ENCODE measurements at places on chromosomes 3 and 15.

DNA sequence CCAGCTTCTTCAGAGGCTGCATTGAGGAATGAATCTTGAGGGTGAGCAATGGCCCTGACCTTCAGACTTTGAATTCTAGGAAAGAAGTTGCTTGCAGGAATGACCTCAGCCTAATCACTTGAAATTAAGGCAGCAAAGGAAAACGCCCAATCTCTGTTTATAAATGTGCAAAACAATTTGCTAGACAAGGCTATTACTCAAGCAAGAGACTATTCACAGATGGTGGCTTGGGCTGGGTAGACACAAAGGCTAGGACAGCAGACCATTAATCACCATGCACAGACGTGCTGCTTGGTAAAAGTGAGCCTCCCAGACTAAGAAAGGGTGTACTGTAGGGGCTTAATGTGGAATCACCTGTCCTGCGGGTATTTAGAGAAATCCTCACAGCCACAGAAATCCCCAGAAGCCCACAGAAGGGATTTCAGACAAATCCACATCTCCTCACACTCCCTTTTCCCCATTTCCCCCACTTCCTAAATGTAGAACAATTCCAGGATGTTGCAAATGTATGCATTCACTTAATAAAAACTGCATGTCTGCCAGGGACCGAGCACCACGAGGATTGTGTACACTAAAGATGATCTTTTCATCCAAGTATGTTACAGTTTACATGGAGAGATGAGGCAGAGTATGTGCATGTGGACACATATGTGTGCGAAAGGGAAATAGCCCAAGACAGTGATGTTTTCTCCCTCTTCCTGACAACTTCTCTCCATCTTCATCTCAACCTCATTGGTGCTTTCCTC is 259.5 kb downstream of the THSD4 start:
- DNase-seq: no peak

GRCh38 chr3:16739541-16740105 is 134.4 kb upstream of the DAZL start:
- no peak for DNase-seq

DNA sequence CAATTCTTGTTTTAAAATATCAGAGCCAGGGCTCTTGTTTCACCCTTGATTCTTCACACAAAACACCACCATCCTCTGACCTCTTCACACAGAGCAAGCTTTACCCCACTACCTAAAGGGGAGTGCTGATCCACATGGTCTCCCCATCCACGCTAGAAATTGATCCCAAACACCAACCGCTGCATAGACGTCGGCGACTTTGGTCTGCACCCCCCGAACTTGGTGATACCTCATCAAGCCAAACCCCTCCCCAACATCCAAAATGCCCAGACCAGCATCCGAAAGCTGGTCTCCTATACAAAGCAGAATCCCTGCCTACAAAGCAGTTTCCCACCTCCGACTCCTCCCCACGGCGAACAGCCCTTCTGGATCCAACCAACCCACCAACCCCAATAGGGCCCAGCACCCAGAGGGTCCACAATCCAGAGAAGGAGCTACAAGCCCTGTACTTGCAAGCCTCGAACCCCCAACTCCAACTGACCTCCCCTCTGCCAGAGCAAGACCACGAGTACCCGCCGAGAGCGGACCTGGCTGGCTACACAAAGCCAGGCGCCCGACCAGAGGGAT is 25.8 kb upstream of the MTHFS start:
- no peak for DNase-seq

- no peak for DNase-seq
Measured at GRCh38 chr15:43406808-43407207, 35.9 kb downstream of the TUBGCP4 start.

GRCh38 chr15:81358248-81358647 is 15.8 kb downstream of the TMC3 start:
- DNase-seq: no peak

DNA sequence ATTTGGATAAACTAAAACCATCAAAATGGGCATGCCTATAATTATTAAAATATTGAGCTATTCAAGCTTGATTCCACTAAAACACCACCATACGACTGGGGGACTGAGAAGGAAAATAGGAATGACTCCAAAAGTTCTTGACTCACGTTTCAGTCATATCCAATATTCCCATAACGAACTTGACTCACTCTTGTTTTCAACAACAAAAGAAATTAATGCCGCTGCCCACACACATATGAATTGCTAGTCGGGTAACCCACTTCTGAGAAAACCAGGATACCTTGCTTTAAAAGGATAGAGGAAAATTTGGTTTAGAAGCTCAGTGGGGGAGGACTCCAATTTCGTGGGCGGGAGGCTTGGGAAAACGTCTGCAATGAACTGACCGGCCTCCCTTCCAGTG is 5.2 kb downstream of the HTR3C start:
- no peak for DNase-seq

- no peak for DNase-seq
Measured at GRCh38 chr3:67624078-67624477, 30.3 kb downstream of the SUCLG2 start.

DNA sequence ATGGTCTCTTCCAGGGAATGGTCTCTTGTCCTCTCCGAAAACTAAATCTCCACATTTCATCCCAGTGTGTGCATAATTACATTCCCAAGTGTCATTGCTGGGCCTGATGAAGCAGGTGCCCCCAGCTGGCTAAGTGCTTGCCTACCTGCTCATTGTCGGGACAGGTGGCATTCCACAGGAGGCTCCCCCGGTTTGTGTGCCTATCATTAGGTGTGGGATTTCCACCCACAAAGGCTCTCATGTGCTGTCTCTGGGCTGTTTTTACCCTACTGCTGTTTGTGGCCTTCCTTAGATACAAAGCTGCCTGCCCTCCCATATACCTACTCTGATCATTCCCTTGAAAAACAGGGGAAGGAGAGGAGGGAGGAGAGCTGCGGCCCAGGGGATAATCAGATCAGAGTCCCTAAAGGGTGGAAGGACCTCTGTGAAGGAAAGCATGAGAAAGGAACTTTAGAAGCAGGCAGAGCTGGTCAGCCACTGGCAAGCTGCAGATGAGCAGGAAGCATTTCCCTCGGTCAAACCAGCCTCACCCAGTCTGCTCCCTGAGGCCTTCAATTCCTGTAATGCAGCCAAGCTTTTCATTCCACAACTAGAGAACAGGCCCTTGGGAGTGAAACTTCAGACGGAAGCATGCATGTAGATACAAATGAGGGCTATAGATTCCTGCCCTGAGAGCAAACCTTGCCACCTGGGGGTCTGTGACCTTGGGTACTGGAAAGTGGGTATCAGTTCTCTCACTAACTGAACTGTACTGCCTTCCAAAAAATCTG is 60.7 kb upstream of the HEG1 start:
- peak; percentile 23 for DNase-seq

DNA sequence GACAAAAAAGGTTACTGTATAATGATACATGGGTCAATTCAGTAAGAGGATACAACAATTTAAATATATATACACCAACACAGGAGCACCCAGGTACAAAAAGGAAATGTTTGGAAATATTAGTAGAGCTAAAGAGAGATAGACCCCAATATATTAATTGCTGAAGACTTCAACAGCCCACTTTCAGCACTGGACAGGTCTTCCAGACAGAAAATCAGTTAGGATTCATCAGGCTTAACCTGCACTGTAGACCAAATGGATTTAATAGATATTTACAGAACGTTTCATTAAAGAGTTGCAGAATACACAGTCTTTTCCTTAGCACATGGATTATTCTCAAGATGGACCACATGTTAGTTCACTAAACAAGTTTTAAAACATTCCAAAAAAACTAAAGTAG is 845.9 kb upstream of the GBE1 start:
- DNase-seq: no peak

DNA sequence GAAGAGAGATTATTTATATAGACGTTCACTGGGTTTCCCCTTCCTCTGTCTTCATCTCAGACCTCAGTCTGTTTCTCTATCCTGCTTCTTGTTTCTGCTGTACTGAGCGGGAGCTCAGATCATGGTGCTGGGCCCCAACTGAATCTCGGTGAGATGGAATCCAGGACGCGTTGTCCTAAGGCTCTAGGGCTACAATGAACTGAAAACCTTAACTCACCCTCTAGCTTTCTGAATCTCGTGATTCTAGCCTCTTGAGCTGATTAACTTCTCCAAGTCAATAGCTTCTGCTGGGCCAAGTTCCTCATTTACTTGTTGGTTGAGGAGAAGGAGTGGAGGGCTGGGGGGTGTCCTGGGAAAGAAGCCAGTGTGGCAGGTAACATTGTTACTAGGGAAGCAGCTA is 32.7 kb upstream of the MAP3K13 start:
- DNase-seq: no peak

- DNase-seq: no peak
Measured at GRCh38 chr3:55750525-55750924, 263.4 kb upstream of the WNT5A start.

- DNase-seq: no peak
Measured at GRCh38 chr15:59532770-59533379, 78.7 kb upstream of the GCNT3 start.

DNA sequence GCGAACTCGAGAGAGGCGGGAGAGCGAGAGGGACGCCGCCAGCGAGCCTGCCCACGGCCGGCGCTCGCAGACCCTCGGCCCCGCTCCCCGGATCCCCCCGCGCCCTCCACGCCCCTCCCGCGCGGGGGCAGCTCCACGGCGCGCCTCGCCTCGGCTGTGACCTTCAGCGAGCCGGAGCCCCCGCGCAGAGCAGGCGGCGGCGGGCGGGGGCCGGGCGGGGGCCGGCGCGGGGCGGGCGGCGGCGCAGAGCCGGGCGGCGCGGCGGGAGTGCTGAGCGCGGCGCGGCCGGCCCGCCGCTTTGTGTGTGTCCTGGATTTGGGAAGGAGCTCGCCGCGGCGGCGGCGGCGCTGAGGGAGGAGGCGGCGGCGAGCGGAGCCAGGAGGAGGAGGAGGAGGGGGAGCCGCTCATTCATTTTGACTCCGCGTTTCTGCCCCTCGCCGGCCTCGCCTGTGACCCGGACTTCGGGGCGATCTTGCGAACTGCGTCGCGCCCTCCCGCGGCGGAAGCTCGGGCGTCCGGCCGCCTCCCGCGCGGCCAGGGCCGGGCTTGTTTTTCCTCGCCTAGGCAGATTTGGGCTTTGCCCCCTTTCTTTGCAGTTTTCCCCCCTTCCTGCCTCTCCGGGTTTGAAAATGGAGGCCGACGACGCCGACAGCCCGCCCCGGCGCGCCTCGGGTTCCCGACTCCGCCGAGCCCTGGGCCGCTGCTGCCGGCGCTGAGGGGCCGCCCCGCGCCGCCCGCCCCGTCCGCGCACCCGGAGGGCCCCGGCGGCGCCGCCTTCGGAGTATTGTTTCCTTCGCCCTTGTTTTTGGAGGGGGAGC is 524 bp downstream of the IGF1R start:
- DNase-seq: no peak

- no peak for DNase-seq
Measured at GRCh38 chr15:76342058-76342381, 5.4 kb downstream of the ISL2 start.

DNA sequence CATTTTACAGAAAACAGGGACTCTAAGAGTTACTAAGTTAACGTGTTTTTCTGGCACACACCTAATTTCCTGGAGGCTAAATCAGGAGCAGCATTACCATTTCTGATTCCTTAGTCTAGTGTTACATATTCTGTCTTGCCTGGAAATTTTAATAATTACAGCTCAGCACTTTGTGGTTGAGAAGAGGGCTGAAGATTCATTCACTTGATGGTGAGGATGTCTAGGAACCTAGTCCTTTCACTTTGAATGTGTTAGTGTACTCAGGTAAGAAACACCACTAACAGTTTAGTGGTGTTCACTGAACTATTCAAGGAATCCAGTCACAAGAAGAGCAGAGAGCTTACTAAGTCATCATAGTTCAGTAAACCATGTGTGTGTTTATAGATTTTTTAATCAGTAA is 102.8 kb downstream of the STT3B start:
- no peak for DNase-seq

GRCh38 chr3:184160456-184160855 is 5.3 kb downstream of the DVL3 start:
- no peak for DNase-seq

DNA sequence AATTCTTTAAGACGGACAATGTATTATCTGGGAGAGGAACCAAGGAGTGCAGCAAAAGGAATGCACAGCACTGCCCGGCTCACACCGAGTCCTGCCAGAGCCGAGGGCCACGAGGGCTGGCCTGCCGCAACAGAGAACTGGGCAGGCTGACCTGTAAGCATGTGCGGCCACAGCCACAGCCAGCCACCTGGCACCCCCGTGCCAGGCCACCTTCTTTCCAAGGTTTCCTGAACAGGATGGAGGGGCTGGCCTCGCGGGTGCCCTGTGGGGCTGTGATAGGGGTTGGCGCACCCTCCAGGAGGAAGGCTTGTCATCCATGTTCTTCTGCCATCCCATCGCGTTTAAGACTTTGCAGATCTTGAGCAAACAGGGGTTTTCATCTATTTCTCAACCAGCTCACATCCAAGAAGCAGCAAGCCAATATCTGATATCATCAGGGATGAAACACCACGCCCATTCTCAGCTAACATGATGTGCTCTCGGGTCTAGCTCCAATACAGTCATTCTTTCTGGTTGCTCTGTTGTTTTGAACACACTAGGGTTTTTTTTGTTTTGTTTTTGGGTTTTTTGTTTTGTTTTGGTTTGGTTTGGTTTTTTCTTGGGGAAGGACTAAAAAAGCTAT is 10.2 kb downstream of the CA12 start:
- DNase-seq: no peak

DNA sequence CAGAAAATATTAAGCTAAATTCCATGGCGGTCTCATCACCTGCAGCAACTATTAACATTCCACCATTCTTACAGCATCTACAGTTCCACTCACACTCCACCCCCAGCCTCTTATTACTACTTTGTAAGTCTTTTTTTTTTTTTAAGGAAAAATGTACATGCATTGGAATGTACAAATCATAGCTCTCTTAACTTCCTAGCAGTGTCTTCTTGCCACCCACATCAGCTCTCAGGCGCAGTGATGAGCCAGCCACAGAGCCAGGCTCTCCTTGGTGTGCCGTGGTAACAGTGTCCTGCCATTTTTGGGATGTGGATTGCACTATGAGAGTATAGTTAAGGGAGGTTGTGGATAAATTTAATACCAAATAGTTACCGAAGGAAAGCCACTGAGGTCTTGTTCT is 17.8 kb downstream of the ABHD17C start:
- DNase-seq: no peak

- no peak for DNase-seq
Measured at GRCh38 chr3:144324076-144324475, 352.5 kb downstream of the DIPK2A start.

DNA sequence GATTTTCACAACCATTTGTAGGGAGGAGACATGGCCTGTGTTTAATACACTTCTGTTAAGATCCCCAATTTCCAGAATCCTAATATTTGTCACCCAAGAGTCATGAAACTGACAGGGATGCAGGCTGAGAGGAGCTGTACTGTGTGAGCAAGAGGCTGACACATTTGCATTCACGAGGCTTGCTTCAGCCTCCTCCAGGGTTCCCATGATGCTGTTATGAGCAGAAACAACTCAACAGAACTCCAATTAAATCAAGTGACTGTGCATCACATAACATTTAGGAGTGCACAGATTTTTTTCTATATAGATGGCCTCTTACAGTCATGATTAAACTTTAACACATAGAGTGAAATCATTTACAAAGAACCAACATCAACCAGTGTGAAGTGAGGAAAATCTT is 292.3 kb upstream of the STT3B start:
- no peak for DNase-seq

- DNase-seq: no peak
Measured at GRCh38 chr3:189646853-189647542, 15.8 kb downstream of the TP63 start.
